ENCODE measurements at places on chromosomes 3 and 15. TPM values are rescaled to one million over a fixed set of nuclear protein-coding genes. Genes with fewer than 3 reads are reported as not detected.

Gene PFKFB4
- total RNA-seq: 2.9 TPM

DNA sequence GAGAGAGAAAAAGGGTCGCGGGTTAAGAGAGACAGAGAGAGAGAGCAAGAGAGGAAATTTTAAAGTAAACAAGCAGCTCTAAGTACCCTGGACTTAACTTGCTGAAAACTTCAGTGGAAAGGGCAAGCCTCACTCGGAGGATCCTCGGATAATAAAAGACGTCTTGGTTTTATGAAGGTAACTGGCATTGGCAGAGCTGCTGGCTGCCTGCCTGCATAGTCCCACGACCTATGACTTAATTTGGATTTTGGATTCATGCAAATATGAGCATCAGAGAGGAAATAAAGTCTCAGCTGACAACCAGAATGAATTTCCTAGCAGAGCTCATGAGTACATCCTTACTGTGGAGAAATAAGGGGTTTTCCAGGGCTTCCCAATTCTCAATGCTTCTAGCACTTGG, 95.1 kb upstream of the PDZRN3 start:
- DNase-seq: no peak

DNA sequence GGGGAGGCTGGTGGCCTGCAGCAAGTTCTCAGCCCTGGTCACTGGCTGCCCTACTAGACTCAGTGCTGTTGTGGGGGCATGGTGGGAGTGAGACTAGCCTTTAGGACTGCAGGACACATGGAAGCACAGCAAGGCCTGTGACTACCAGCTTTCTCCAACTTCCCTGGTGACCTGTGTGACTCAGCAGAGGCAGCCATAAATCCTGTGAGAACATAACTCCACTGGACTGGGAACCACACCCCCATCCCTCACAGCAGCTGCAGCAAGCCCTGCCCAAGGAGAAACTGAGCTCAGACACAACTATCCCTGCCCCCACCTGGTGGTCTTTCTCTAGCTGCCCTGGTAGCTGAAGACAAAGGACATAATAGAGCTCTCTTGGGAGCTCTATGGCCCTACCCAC, 111.3 kb downstream of the DCLK3 start:
- DNase-seq: no peak

Gene HAPLN3
- total RNA-seq: 7.2 TPM

GRCh38 chr15:58037723-58038301, 27.7 kb downstream of the ALDH1A2 start:
- DNase-seq: no peak

Gene RPP25
- total RNA-seq: 6.6 TPM

DNA sequence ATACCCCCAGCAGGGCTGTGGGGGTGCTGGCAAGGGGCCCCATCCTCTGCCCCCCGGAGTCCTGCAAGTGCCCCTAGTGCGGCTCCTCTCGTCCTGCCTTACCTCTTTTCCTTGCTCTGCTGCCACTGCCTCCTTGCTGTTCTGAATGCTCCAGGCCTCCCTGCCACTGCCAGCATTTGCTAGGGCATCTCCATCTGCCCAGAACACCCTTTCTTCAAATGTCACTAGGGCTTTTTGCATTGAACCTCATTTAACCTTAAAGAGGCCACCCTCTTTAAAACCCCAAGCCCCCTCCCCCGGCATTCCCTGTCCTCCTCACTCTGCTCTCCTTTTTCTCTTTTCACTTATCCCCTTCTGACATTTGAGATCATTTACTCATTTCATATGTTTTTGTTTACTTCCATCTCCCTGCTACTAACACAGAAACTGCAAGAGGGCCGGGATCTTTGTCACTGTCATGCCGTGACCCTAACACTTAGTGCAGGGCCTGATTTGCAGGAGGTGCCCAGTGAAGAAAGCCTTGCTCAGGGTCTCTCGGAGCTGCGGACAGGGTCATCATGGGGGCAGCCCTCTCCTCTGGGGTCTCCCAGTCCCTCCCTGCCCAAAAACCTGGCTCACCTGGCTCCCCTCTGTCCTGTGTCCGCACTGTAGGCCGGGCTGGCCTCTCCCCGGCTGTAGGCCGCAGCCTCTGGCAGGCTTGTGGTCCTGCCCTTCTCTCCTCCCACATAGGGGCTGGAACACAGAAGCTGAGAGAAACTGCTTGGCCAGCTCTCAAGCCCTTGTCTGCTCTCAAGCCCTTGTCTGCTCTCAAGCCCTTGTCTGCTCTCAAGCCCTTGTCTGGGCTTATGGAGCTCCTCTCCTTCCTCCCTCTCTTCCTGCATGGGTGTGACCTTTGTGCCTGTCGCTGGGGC, at the start of gene ACOX2:
ACOX2 (minus strand) TSS at position 690 of the 911 bp plus-strand sequence. CDS start 2,084 bp downstream, outside the sequence.
- peak; percentile 83 for DNase-seq

Gene ZIC1
- not detected for total RNA-seq

Gene SEMA3B
- 32.6 TPM for total RNA-seq

GRCh38 chr15:76123031-76123430, 63.2 kb downstream of the TMEM266 start:
- no peak for DNase-seq

DNA sequence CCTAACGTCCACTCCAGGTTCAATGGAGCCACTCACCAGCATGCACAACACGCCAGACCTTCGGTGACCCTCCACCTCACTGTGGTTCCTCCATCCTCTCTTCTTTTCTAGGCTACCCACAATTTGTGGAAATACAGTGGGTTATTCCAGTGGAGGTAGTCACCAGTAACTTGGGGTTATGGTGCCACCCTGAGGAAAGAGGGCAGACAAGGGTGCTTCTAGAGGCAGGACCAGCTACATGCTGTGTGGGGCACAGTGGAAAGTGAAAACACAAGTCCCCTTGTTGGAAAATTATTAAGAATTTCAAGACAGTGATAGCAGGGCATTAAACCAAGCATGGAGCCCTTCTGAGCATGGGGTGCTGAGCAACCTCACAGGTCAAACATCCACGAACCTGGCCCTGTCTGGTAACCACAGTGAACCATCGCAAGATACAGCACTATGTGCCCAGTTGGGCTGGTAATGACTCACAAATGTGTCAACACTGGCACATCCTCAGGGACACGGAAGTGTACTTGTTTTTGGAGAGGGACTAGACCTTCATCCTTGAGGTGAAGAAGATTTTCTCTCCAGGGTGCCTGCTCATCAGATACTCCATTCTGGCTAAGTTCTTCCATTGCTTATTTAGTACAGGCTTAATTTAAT, 166.7 kb downstream of the STT3B start:
- no peak for DNase-seq

Gene VILL
- 6.1 TPM for total RNA-seq

Gene INKA1
- total RNA-seq: 3.8 TPM

Gene TIGIT
- not detected for total RNA-seq

DNA sequence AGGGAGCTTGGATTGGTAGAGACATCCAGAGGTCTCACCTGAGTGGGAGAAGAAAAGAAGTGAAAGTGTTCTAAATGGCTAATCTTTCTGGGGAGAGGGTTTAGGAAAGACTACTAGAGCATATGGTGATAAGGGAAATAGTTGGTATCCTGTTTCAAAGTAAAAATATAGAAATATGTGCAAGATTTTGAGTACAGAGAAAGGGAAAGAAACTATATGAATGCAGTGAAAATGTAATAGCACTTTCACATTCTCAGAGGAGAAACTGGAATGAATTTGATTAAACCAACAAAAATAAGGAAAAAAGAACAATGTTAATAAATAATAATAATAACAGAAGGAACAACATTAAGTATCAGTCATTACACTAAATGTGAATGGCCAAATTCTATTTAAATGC, 119.4 kb downstream of the DNAJB8 start:
- no peak for DNase-seq

DNA sequence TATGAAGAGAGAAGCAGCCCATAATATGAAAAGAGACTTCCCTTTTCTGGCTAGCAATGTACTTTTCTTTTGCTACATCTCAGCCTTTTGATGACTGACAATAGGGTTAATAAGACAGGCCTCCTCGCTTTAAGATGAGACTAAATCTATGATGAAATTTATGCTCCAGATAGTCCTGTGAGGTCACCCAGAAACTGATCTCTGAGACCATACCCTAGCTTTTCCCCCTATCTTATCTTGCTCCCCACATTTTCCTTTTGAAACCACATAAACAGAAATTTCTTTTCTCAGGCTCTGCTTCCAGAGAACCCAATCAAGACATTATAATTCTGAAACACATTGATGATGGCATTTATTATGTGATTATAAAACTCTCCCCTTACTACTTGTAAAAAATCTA, 168.8 kb upstream of the CADM2 start:
- no peak for DNase-seq

DNA sequence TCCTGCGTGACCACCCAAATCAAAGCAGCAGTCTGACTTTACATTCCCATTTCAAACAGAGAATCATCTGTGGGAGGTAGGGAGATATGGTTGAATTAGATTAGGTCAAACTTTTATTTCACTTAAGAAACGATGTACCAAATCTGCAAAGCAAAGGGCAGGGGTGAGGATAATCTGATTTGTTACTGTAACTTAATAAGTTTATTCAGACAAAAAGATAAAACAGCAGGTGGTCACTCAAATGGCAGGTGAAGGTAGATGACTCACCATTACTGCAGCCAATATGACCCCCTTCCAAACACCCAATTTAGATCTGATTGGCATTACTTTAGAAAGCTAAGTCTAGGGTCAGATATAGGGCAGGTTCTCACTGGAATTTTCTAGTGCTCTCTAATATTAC, 651.0 kb upstream of the NAALADL2 start:
- DNase-seq: no peak

GRCh38 chr3:48468329-48468731, 21.8 kb downstream of the ATRIP start:
- no peak for DNase-seq

DNA sequence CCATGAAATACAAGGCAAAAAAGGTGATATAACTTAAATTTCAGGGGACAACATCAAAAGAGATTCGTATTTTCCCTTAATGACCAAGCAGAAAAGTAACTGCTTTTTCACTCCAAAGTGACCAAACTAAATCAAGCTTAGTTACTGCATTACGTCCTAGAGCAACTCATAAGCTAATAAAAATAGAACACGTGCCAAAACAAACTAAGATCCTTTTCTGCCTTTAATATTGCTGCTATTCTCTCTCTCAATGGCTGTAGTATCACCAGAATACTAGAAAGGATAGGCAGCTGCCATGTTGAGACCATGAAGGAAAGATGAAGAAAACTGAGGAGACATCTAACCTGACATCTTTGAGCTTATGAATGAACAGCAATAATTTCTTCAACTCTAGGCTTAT, 43.3 kb downstream of the UBXN7 start:
- DNase-seq: no peak

GRCh38 chr3:81760215-81760614, 1.2 kb downstream of the GBE1 start:
- DNase-seq: no peak

GRCh38 chr15:36775209-36775608, 195.8 kb downstream of the CDIN1 start:
- DNase-seq: no peak

DNA sequence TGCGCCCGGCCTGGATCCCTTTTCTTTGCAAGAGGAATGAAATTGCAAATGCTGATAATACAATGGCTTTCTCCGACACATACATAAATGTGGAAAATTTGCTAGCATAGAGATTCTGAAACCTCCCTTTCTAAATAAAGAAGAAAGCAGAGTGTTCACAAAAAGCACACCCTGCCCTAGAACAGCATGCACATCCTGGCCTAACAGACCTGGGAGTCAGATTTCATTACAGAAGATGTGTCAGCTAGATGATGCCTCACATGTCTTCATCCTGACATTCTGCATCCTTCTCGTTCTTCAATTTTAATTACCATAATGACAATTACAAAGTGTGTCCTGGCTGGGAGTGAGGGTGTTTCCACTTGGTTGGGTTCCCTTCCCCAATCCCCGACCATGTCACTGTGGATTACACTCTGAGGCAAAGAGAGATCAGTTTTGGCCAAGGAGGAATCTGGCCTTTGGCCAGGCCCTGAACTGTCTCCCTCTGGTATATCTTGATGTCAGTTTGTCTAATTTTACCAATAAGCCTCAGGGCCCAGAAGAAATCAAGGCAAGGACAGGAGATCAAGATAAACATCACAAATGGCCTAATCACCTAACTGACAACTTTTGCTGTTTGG, 104.9 kb upstream of the SPATA12 start:
- DNase-seq: no peak

DNA sequence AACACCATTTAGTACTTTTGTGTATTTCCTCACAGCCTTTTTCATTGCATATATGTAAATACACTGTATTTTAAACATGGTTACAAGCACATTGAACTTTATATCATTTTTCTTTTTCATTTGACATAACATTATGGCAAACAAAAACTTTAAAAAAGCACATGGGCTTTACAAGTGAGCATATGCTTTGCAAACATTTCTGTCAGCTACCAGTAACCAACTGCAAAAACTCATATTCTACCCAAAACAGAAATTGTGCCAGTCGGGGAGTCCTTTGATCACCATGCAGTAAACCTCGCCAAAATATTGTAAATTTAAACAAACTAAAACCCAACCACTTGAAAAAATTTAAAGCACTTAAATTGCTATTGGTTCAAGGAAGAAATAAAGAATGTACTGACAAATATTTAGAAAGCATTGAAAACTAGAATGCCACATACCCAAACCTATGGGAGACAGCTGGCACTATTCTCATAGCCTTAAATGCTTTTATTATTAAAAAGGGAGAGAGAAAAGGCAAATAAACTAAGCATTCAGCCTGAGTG, 24.4 kb downstream of the ZNF710 start:
- no peak for DNase-seq

Gene SKOR1
- total RNA-seq: 0.09 TPM

GRCh38 chr3:24245056-24245455, 249.6 kb downstream of the THRB start:
- DNase-seq: no peak

- peak; percentile 44 for DNase-seq
Observed at GRCh38 chr15:82810061-82810889, 847 bp downstream of the WHAMM start.

Gene HTR3E
- total RNA-seq: not detected

- peak; percentile 78 for DNase-seq
Observed at GRCh38 chr3:152266221-152266995, 2.3 kb upstream of the MBNL1 start.

Gene GCNT3
- not detected for total RNA-seq

DNA sequence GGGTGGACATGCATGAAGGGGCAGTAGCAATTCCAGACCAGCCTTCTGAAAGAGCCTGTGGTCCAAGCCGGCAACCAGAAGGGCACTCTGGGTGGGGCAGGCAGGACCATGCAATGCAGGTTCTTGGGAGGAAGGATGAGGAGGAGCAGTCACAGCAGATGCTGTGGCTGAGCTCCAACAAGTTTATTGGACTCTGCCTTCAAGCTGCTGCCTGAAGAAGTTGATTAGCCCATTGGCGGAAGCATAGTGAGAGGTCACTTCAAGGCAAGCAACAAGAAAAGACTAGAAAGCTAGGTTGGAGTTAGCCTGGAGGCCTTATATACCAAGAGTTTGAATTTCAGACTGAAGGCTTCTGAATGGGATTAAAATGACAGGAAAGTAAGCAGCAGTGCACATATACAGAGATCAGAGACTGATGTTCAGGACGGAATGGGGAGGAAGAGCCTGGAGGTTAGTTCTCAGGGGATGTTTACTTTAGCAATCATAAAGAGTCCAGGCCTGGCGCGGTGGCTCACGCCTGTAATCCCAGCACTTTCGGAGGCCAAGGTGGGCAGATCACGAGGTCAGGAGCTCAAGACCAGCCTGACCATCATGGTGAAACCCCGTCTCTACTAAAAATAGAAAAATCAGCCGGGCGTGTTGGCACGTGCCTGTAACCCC, 39.9 kb downstream of the SFMBT1 start:
- DNase-seq: no peak

Gene CXCR6
- 0.39 TPM for total RNA-seq

GRCh38 chr3:168096210-168096652, 507 bp upstream of the GOLIM4 start:
- peak; percentile 74 for DNase-seq
